Activated naive CD8-positive, alpha-beta T cell treated with anti-CD3 and anti-CD28 coated beads, Interleukin-2, amount 50 U/mL, for 24 hours (primary cell): ENCODE measurements at places on chromosomes 12 and 14.

DNA sequence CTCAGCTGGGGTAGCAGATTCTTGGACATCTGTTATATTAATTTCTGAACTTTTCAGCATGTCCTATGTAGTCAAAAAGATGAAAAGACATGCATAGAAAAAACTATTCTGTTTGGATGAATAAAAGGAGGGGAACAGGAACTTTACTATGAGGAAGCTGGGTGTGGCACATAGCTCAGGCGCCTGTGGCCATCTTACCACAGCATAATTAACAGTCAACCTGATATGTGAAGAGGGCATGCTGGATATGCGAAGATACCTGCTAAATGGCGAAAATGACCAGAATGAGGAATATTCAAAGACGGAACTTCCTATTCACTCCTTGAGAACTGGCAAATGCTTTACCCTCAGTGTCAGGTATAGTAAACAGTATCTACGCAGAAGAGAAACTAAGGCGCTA is 18.4 kb downstream of the SETD3 start:
- no peak for DNase-seq

GRCh38 chr14:81625343-81625742 is 91.7 kb upstream of the SEL1L start:
- DNase-seq: no peak

- DNase-seq: no peak
These were observed 343.2 kb downstream of the PDZRN4 start for GRCh38 chr12:41531147-41531829.

DNA sequence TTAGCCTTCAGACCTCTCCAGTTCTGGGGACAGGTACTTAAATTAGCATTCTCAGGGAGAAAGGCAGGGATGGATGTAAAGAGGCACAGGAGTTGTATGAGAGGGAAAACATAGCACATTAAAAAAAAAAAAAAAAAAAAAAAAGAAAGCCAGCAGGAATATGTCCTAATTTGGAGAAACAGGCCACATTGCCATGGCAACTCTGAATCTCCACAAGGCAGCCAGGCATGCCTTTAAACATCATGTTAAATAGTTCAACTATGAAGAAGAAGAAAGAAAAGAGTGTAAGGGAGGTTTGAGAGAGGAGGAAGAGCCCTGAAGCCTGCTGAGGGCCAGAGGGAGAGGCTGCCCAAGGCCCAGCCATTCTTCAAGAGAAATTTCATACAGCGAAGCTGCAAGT is 145.8 kb downstream of the GRIN2B start:
- DNase-seq: no peak

DNA sequence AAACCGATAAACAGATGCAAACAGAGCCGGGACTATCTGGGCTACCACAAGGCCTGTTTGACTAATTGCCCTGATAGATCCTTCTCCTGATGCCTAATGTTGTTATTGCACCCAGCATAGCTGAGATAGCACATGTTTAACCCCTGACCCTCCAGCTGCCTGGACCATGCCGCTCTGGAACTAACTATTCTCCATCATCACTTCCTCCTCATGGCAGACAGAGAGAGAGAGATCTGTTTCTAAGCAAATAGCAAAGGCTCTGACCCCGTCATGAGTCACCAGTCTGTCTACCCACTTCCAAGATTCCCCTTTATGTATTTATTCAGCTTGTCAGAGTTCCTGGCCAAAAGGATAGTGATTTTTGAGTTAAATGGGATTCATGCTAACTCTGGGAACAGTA is 58.2 kb upstream of the FLRT2 start:
- no peak for DNase-seq

DNA sequence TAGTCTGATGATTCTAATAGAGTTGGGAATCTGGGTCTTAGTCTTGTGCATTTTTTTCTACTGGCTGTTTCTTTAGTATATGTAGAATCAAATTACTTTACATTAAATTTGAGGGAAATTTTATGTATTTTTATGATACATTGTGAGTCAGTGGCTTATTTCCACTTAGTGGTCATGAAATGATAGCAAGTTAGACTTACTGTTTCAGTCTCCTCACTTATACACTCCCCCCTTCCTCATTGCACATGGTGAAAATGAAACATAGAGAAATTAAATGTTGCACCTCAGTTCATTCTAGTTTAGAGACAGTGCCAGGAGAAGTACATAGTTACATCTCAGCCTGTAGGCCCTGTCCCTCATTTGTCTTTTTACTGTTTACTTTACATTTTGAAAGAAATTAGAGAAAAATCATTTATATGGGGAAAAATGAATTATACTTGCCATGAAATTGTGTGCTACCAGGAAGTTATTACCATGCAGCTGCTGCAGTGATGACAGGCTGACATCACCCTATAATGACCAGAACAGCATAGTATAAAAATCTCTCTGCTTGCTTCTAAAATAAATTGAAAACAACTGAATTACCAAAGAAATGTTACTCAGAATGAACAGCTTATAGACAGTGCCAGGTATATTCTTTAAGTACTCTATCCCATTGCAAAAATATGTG is 113.2 kb downstream of the TRMT5 start:
- no peak for DNase-seq

- no peak for DNase-seq
These were observed 13.5 kb downstream of the OLR1 start for GRCh38 chr12:10158406-10158805.

GRCh38 chr14:50719911-50720759 is 52.0 kb upstream of the SAV1 start:
- DNase-seq: no peak

GRCh38 chr12:79274501-79275064 is 410.0 kb downstream of the SYT1 start:
- DNase-seq: no peak

DNA sequence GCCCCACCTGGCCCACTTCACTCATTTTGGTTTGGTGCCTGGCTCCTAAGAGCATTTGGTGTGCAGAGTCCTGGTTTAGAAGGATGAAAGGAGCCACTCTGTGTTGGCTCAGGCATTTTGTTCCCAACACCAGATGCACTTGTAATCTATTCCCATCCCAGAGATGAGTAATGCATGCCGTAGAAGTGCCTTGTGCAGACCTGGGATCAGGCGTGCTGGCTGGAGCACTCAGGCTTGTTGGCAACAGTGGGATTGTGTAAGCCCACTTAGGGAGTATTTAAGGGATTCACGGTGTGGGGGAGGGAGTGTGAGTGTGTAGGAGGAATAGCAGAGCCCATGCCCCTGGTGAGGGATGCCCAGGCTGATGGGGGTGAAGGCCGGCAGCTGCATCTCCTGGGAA is 501.5 kb upstream of the TBX3 start:
- no peak for DNase-seq

- no peak for DNase-seq
These were observed 277.7 kb downstream of the TMTC2 start for GRCh38 chr12:82964446-82964845.
